ENCODE measurements at places on chromosomes 7 and 10.

DNA sequence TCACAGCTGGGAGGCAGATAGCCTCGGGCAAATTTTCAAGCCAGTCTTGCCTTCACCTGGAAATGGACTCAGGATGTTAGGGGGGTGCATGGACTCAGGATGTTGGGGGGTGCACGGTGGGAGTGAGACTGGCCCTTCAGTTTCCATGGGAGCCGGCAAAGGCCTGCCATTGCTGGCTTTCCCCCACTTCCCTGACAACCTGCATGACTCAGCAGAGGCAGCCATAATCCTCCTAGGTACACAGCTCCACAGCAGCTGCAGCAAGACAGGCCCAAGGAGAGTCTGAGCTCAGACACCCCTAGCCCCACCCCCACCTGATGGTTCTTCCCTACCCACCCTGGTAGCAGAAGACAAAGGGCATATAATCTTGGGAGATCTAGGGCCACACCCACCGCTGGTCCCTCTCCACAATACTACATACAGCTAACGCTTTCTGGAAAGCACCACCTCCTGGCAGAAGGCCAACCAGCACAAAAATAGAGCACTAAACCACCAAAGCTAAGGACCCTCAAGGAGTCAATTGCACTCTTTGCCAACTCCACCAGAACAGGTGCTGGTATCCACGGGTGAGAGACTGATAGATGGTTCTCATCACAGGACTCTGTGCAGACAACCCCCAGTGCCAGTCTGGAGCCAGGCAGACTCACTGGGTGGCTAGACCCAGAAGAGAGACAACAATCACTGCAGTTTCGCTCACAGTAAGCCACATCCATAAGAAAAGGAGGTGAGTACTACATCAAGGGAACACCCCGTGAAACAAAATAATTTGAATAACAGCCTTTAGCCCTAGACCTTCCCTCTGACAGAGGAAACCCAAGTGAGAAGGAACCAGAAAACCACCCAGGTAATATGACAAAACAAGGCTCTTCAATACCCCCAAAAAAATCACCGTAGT lies 18.3 kb downstream of the C7orf25 start:
- DNase-seq, result no peak

GRCh38 chr10:2731940-2732339 lies 335.4 kb upstream of the PFKP start:
- DNase-seq, result no peak

- DNase-seq, result no peak
Measured at GRCh38 chr7:149140831-149141230, 6.4 kb upstream of the ZNF398 start.

GRCh38 chr7:112580717-112581435 lies 100.1 kb downstream of the LSMEM1 start:
- no peak for DNase-seq

DNA sequence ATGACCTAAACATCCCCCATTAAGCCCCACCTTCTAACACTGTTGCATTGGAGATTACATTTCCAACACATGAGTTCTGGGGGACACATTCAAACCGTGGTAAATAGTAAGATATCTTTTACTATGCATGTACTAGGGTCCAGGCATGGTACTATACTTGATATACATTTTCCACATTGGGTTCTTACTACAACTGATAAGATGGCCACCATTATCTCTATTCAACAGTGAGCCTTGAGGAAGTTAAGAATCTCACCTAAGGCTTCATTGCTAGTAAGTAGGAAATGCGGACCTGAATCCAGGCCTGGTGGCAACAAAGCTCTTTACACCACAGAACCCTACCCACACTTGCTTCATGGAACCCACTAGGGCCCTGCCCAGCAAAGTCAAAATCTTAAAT lies 5.7 kb downstream of the PANK1 start:
- no peak for DNase-seq
